ENCODE measurements at places on chromosomes 11 and 22. TPM values are rescaled to one million over a fixed set of nuclear protein-coding genes. Genes with fewer than 3 reads are reported as not detected.
A peak's percentile ranks its signal among the peaks of the same experiment; 100 is the strongest.

The CHRDL2 gene
- polyA plus RNA-seq, result 0.91 TPM

The TM7SF2 gene
- polyA plus RNA-seq, result 15.1 TPM

The FCHSD2 gene
- polyA plus RNA-seq, result 24.7 TPM

The MMP3 gene
- polyA plus RNA-seq, result 1.2 TPM

The SLC37A2 gene
- 0.99 TPM for polyA plus RNA-seq

The GAL3ST1 gene
- polyA plus RNA-seq, result 0.06 TPM

The ACR gene
- polyA plus RNA-seq, result not detected

The OR2AT4 gene
- not detected for polyA plus RNA-seq

DNA sequence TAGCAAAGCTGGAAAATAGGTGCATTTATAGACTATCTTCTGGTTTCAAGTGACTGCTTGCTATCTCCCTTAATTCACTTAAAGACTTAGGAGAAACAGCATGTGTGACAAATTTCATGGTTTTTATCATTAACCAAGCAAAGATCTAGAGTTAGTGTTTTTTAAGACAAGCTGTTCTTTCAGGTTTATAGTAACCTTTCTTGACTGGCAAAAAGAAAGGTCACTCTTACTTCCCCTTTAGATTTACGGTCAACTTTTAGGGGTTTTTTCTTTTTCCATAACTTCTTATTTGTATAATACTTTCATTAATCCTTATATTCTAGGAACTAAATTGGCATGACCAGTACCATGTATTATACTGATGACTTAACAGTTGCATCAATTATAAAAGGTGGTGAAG, 46.6 kb downstream of the KDM2A start:
- no peak for DNase-seq

GRCh38 chr22:50074551-50075530, 10.4 kb downstream of the MLC1 start:
- no peak for DNase-seq

- DNase-seq, result no peak
These were observed 19.1 kb upstream of the ROBO3 start for GRCh38 chr11:124846070-124846673.

DNA sequence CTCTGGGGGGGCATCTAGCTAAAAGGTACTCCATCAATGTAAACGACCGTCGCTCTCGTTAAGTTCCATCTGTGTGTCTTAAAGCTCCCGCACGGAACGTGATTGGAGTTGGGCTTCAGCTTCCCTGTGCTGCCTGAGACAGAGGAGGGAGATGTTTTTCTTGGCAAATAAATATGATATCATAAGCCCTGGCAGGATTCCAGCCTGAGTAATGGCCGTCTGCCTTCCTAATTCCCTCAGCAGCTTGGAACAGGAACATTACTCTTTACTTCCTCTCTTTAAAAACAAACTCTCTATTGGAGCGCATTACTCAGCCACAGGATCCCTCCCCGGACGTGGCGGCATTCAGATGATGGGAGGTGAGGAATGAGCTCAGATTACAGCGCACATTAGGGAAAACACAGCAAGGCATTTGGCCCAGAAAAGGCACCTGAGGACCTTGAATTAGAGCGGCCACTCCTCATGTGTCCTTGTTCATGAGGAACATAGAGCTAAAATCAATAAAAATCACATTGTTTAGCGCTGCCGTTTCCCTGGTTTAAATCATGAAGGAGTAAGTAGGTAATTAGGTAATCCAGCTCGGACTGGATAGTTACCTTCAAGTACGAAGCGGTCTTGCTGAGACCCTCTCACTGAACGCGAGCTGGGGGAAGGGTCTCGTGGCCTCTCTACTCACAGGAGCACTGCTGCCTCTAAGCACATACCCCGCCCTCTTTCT, 230.4 kb downstream of the ST3GAL4 start:
- peak; percentile 90 for DNase-seq

DNA sequence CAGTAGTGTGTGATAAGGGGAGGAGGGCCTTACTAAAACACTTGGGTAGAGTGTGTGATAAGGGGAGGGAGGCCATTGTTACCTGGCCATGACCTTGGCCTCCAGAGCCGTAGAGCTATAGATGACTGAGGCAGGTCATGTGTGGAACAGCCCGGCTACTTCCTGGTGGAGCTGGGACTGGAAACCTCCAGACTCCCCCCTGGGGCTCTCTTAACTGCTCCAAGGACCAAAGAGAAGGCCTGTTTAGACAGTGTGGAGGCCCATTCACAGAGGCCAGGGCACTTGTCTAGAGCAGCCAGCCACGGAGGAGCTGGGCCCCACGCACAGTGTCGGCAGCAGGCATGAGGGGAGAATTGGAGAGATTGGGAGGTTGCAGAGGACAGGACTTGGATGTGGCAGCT, 12.5 kb upstream of the MICALL1 start:
- no peak for DNase-seq

GRCh38 chr11:133906241-133906640, 50.5 kb downstream of the IGSF9B start:
- DNase-seq, result no peak

DNA sequence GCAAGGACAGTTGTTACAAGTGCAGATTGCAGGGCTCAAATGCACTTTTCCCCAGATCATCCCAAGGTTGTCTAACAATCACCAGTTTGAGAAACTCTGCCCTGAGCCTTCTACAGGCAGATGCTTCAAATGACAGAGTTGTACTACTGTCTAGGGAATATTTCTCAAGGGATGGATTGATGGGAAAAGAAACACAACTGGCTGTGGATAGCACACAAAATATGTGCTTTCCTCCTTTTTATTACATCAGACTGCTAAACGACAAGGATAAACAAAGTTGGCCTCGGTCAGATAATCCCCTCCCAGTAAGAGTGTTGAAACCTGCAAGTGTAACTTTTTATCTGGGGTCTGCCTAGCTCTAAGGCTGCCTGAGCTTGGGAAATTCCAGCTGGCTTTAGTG, 46.6 kb upstream of the SORL1-AS1 start:
- no peak for DNase-seq

DNA sequence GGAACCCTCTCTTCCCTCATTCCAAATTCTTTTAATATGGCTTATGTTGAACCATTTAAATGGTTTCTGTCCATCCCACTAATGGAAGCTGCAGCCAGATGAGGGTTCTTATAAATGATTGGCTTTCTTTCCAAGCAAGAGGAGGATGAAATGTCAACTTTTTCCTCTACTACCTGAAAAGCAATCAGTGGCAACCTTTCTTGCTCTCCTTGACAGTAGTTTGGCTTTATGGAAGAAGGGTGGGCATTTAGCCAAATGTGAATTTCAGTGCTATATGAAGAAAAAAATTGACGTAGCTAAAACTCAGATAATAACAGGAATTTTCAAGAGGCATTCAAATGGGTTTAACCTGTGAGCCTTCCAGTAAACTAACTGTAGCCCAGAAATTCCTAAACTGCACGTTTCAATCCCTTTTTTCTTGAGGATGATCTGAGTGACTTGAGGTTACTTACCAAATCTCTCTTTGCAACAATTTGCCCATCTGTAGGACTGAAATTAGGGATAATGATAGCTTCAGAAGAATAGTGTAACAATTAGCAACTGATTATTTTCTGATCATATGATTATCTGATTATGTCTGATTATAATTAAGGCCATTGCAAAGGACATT, 90.9 kb downstream of the EXT2 start:
- no peak for DNase-seq

DNA sequence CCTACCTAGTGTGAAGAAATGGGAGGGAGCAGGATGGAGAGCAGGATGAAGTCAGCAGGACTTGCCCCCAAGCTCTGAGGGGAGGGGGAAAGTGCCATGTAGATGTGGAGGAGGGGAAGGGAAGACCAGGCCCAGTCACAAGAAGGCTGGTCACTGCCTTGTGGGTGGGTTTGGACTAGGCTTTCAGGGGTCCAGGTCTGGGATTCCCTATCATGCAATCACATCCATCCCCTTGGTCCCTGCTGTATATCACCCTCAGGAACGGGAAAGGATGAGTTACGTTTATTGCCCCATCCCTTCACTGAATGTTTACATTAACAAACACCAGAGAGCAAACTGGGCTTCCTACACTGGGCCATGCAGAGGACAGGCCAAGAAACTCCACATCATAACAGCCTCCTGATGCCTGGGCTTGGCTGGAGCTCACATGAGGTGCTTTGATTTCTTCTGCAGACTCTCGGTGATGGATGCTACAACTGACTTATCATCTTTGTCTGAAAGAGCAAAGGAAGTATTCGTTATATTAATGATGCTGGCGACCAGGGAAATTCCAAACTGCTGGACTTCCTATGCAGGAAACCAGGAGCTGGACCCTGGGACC, 5.6 kb downstream of the TMEM86A start:
- no peak for DNase-seq

- no peak for DNase-seq
These were observed 15.3 kb upstream of the ZBTB16 start for GRCh38 chr11:114044042-114044871.

- no peak for DNase-seq
These were observed 43.2 kb upstream of the E2F8 start for GRCh38 chr11:19283991-19284390.

GRCh38 chr11:64531906-64532312, 59.1 kb upstream of the SLC22A12 start:
- no peak for DNase-seq

GRCh38 chr11:94638902-94639373, 71.8 kb downstream of the PIWIL4 start:
- no peak for DNase-seq

GRCh38 chr11:2844116-2844842, 41.3 kb downstream of the CDKN1C start:
- no peak for DNase-seq

DNA sequence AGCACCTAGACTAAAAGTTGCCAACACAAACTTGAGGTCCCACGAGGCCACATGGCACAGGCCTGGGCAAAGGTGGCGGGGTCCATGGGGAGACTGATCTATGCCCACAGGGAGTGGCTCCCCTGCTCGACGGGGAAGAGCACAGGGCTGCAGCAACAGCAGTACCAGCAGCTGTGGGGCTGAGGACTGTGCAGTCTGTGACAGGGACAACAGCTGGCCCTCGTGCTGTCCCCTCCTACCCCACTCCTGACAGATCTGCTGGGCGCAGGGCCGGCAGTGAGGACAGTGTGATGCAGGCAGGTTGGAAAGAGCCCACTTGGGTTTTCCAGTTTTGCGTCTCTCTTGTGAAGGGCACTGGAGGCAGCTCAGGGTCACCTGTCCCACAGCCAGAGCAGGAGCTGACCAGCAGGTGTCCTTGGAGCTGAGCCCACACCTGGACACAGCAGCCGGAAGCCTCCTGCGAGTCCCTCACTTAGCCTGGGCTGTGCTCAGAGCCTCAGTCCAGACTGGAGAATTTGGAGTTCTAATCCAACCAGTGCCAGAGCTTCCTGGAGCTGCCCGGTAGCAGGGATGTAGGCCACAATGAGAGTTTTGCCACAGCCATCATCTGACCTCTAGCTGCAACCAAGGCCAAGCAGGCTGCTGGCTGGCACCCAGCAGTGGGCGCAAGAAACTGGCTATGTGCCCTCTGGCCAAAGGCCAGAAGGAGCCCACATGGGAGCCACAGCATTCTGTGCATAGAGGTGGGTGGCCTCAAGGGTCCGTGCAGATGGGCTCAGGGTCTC, 3.6 kb upstream of the GAS2L1 start:
- no peak for DNase-seq

DNA sequence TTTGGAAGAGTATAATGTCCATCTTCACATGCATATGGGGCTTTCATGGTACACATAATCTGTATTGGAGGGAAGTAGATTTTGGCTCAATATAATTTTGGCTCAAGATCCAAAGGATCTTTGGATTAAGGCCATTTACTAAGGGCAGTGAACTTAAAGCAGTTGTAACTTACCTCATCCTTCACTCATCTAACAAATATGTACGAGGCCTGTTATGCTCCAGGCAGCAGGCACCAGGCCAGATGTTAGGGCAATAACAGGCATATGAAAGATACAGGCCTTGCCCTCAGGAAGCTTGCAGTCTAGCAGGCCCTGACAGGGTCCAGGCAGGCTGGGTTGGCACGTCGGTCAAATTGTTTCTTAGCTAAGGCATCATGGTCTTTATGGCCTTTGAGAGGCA, 44.6 kb downstream of the LIF start:
- no peak for DNase-seq

DNA sequence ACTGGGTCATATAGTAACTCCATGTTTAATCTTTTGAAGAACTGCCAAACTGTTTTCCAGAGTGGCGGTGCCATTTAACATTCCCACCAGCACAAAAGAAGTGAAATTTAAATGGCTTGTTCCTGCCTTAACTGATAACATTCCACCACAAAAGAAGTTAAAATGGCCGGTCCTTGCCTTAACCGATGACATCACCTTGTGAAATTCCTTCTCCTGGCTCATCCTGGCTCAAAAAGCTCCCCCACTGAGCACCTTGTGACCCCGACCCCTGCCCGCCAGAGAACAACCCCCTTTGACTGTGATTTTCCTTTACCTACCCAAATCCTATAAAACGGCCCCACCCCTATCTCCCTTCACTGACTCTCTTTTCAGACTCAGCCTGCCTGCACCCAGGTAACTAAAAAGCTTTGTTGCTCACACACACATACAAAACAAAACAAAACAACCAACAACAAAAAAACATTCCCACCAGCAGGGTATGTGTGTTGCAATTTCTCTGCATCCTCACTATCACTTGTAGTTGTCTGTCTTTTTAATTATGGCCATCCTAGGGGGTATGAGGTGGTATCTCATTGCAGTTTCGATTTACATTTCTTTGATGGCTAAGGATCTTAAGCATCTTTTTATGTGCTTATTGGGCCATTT, 109.0 kb downstream of the FAR1 start:
- no peak for DNase-seq

DNA sequence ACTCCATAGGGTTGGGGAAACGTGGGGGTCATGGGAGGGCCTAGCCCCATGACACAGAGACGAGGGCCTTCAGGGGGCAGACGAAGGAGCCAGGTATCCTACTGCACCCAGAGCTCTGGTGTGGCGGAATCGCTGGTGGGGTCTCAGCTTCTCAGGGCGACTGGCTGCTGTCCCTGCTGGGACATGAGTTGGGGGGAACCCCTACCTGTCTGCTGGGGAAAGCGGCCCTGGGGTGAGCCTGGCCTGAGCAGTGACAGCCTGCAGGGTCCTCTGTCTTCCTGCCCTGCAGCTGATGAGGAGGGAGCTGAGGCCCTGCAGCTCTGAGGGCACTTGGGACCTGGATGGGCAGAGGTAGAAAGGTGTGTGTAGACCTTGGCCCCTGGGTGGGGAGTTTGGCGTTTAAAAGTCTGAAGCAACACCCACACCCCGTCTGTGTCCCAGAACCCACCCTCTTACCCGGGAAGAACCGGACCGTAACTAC, 33.6 kb upstream of the GRAMD4 start:
- DNase-seq, result no peak

- DNase-seq, result no peak
These were observed 396 bp upstream of the CFAP300 start for GRCh38 chr11:102046841-102047240.

GRCh38 chr11:74725701-74726100, 5.5 kb downstream of the CHRDL2 start:
- DNase-seq, result peak; percentile 81

GRCh38 chr11:126711977-126712625, 288.5 kb downstream of the KIRREL3 start:
- DNase-seq, result no peak

DNA sequence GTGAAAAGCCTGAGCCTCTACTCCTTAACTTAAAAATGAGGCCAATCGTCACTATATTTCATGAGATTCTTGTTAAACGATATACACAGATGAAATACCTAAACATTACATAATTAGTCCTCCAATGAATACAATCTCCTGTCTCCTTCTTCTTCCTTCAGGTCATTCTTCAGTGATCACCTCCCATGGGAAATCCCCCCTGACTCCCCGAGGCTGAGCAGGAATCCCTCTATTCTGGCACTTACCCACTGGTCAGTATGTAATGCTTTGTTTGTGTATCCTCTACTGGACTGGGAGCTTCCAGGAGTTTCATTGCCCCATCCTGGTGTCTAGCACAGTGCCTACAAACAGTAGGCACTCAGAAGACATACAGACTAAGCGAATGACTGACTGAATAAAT, 52.3 kb downstream of the RAB38 start:
- no peak for DNase-seq

- no peak for DNase-seq
These were observed 6.2 kb upstream of the KCNA4 start for GRCh38 chr11:30023074-30023473.

Data from AG04450 (cell line).